ENCODE measurements at places on chromosomes 1 and 21. TPM values are rescaled to one million over a fixed set of nuclear protein-coding genes. Genes with fewer than 3 reads are reported as not detected.

GRCh38 chr21:29704719-29705118, 235.1 kb downstream of the GRIK1 start:
- DNase-seq, result no peak

DNA sequence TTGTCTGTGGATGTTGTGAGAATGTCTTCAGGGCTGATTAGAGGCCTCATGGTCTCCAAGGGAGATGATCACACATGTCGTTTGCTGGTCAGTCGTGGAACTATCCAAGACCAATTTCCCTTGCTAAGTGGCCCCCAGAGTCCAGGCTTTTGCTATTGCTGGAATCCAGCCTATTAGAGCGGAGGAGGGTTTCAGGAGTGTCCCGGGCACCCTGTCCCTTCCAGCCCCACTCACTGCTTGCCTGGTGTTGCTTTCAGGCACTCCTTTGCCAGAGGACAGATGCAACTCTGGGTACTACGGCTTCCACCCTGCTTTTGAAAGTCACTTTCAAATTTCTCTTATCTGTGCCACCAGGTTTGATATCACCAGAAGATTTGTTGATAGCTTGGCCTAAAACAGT, 149.1 kb downstream of the NOS1AP start:
- DNase-seq, result no peak

- DNase-seq, result no peak
Measured at GRCh38 chr1:33055210-33056008, 18.7 kb upstream of the AK2 start.

- DNase-seq, result no peak
Measured at GRCh38 chr1:5896706-5897660, 95.2 kb downstream of the NPHP4 start.

GRCh38 chr1:106937104-106937503, 119.4 kb upstream of the PRMT6 start:
- DNase-seq, result no peak

GRCh38 chr1:185719021-185719420, 15.2 kb upstream of the HMCN1 start:
- no peak for DNase-seq

Gene LINGO4
- total RNA-seq, result under 0.01 TPM

All from hematopoietic multipotent progenitor cell (in vitro differentiated cells).